ENCODE measurements at places on chromosomes 3 and 15. TPM values are rescaled to one million over a fixed set of nuclear protein-coding genes. Genes with fewer than 3 reads are reported as not detected.

- no peak for DNase-seq
These were observed 63.5 kb downstream of the FNDC3B start for GRCh38 chr3:172102883-172103310.

Gene CAV3
- not detected for total RNA-seq

Gene TRAK1
- 84.4 TPM for total RNA-seq

DNA sequence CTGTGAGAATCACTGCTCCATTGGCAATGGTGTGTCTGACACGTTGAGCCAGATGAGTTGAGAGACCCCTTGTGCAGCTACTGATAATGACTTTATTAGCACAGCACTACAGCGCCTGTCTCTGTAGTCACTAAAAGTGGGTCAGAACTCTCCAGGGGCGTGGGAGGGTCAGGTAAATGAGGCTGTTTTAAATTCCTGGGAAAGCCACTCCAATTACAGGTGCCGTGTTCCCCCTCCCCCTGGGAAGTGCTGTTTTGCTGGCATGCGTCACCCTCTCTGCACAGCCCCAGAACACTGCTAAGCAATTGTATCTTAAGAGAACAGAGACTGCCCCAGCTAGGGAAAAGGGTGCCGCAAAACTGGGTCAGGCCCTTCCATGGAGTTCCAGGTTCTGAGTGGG lies 21.5 kb upstream of the CPNE9 start:
- DNase-seq, result no peak

Gene ABTB1
- 5.4 TPM for total RNA-seq

- DNase-seq, result no peak
These were observed 1114.8 kb downstream of the ROBO2 start for GRCh38 chr3:78154521-78155186.

- DNase-seq, result peak; percentile 15
These were observed 122.6 kb downstream of the OSBPL10 start for GRCh38 chr3:31858439-31858838.

Measured in renal cortical epithelial cell (primary cell).